Left lung (tissue), 14 donors: ENCODE measurements at places on chromosomes 2 and 18. TPM values are rescaled to one million over a fixed set of nuclear protein-coding genes. Genes with fewer than 3 reads are reported as not detected.

- DNase-seq, result no peak
- H3K4me3 ChIP-seq, result no peak overlapping the region
- H3K4me1 ChIP-seq, result no peaks in the 10 kb centered on the region
- H3K27me3 ChIP-seq, result no peaks in the 10 kb centered on the region
Measured at GRCh38 chr2:112339986-112340385, 64.6 kb downstream of the ZC3H6 start.

DNA sequence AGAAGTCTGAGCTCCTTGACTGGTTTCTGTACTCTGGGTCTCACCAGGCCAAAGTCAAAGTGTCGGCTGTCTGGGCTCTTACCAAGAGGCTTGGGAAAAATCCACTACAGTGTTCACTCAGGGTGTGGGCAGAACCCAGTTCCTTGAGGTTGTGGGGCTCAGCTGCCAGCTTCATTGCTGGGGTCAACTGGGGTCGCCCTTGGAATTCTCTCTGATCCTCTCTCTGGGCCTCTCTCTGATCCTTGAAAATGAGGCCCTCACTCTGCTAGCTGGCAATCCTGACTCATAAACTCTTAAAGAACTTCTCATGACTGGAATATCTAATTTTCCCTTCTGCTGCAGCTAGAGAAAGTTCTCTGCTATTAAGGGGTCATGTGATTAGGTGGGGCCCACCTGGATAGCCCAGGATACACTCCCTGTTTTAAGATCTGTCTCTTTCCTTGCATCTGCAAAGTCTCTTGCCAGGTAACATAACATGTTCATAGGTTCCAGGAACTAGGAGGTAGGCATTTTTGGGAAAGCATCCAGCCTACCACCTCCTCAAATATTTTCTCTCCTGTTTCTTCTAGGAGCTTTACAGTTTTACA, 66.3 kb downstream of the SP110 start:
- no peak overlapping the region for H3K27ac ChIP-seq
- H3K4me1 ChIP-seq, result no peaks in the 10 kb centered on the region
- H3K4me3 ChIP-seq, result no peak overlapping the region

DNA sequence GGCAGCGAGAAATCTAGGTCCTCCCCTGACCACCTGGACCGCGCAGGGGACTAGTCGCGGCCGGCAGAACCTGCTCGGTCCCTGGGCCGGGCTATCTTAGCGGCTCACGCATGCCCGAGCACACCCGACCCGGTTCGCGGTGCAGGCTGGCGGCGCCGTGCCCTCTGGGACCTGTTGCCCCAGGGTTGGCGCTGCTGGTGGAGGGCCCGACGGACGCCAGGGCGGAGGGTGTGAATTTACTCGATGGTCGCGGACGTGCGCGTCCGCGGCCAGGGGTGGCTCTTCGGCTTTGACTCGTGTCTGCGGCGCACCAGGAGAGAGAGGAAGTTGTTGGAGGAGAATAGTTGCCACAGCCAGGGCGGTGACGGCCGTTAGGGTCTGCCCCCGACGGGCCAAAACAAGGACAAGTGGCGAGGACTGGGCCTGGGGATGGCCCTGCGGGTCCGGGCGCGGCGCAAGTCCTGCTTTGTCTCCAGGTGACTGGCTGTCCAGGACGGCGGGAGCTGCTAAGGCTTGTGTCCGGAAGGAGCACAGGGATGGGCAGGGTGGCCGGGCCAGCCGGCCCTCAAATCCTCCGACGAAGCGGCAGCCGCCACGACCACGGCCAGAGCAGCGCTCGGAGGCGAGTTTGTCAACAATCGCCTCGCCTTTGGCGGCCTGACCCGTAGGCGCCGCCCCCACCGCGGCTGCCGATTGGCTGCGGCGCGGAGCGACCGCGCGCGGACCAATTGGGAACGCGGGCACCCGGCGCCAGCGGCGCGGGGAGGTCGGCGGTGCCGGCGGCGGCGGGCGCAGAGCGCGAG, 1.3 kb downstream of the BCL2L11 start:
- peak overlapping the region; percentile 87 for H3K27ac ChIP-seq
- peaks cover 6% of the 10 kb centered on the region for H3K27me3 ChIP-seq
- no peaks in the 10 kb centered on the region for H3K4me1 ChIP-seq
- DNase-seq, result peak; percentile 96
- H3K36me3 ChIP-seq, result peaks cover 18% of the 10 kb centered on the region

DNA sequence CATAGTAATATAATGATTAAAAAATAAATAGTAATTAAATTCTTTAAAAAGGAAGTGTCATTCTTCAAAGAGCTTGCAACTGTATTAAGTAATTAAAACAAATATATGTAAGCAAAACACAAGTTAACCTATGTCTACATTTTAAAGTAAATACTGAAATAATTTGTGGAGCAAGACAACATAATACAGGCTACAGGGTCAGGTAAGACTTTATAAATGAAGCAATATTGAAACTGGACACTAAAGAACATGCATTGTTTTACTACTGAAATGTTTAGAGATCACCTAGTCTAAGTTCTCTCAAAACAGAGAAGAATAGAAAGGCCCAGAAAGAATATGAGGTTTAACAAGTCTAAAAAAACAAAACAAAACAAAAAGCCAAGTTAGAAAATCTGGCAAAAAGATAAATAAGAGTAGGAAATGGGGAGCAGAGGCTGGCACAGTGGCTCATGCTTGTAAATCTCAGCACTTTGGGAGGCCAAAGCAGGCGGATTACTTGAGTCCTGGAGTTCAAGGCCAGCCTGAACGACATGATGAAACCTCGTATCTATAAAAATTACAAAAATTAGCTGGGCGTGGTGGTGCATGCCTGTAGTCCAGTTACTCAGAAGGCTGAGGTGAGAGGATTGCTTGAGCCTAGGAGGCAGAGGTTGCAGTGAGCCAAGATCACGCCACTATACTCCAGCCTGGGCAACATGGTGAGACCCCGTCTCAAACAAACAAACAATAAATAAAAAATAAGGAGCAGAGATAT, 34.4 kb downstream of the VPS54 start:
- H3K27ac ChIP-seq, result no peak overlapping the region
- no peak overlapping the region for H3K4me3 ChIP-seq
- DNase-seq, result no peak
- no peaks in the 10 kb centered on the region for H3K27me3 ChIP-seq
- peaks cover 14% of the 10 kb centered on the region for H3K4me1 ChIP-seq

- H3K27me3 ChIP-seq, result no peaks in the 10 kb centered on the region
- H3K36me3 ChIP-seq, result no peaks in the 10 kb centered on the region
- no peak overlapping the region for H3K27ac ChIP-seq
- H3K4me1 ChIP-seq, result no peaks in the 10 kb centered on the region
- no peak overlapping the region for H3K4me3 ChIP-seq
- DNase-seq, result no peak
Measured at GRCh38 chr2:209960045-209960444, 42.4 kb upstream of the RPE start.

DNA sequence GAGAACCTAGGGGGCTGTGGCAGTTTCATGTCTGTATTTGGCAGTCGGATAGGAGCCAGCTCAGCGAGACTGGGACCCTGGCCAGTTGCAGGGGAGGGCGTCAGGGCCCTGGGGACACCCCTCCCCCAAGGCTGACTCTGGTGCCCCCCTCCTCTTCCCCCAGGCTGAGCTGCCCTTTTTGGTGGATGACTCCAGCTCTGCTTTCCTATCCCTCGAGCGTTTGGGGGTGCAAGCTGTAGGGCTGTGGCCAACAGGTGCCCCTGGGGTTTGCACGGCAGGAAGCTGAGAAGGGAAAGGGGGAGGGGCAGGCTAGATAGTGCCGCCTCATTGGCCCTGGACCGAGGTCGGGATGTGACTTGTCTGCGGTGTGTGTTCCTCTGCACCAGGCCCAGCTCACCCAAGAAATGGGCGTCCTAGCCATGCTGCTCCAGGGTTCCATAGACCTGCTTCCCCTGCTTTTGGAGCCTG, 26.4 kb downstream of the SPEG start:
- no peaks in the 10 kb centered on the region for H3K36me3 ChIP-seq
- no peak overlapping the region for H3K4me3 ChIP-seq
- no peaks in the 10 kb centered on the region for H3K27me3 ChIP-seq

DNA sequence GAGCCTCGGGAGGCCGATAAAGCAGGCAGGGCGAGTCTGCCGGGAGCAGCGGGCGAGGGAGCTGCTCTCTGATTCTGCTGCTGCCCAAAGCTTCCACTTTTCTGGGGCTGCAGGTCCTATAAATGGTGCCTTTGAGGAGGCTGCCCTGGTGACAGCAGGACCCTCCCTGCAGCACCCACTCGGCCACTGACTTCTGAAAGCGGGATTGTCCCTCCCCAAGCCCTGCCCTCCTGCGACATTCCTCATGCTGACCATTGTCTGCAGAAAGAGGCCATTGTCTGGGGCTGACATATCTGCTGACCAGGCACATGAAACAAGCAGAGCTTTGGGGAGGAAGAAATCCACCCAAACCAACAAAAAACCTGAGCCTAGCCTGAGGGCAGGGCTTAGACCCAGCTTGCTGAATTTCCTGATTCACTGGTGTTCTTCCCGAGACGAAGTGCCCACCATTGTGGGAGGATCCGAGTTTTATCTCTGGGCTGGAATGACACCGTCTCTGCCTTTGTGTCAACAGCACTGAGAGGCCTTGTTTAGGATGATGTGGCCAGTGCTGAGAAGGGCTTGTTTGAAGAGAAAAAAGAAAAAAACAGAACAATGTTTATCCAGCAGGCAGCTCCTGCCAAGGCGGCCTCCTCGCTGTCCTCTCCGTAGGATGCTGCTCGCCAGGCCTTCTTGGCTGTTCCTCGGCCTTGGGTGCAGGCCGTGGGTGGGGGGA, 129.7 kb downstream of the MYCN start:
- peak; percentile 35 for DNase-seq
- H3K4me1 ChIP-seq, result no peaks in the 10 kb centered on the region
- no peaks in the 10 kb centered on the region for H3K27me3 ChIP-seq
- no peak overlapping the region for H3K4me3 ChIP-seq

- H3K27me3 ChIP-seq, result no peaks in the 10 kb centered on the region
- no peak overlapping the region for H3K27ac ChIP-seq
- no peaks in the 10 kb centered on the region for H3K4me1 ChIP-seq
- DNase-seq, result no peak
- H3K36me3 ChIP-seq, result no peaks in the 10 kb centered on the region
- no peak overlapping the region for H3K4me3 ChIP-seq
Measured at GRCh38 chr2:163247156-163247846, 408.7 kb upstream of the KCNH7 start.

GRCh38 chr2:7829241-7829640, 852.6 kb upstream of the ID2 start:
- H3K4me3 ChIP-seq, result no peak overlapping the region
- no peaks in the 10 kb centered on the region for H3K36me3 ChIP-seq
- no peaks in the 10 kb centered on the region for H3K4me1 ChIP-seq
- DNase-seq, result no peak
- no peaks in the 10 kb centered on the region for H3K27me3 ChIP-seq

DNA sequence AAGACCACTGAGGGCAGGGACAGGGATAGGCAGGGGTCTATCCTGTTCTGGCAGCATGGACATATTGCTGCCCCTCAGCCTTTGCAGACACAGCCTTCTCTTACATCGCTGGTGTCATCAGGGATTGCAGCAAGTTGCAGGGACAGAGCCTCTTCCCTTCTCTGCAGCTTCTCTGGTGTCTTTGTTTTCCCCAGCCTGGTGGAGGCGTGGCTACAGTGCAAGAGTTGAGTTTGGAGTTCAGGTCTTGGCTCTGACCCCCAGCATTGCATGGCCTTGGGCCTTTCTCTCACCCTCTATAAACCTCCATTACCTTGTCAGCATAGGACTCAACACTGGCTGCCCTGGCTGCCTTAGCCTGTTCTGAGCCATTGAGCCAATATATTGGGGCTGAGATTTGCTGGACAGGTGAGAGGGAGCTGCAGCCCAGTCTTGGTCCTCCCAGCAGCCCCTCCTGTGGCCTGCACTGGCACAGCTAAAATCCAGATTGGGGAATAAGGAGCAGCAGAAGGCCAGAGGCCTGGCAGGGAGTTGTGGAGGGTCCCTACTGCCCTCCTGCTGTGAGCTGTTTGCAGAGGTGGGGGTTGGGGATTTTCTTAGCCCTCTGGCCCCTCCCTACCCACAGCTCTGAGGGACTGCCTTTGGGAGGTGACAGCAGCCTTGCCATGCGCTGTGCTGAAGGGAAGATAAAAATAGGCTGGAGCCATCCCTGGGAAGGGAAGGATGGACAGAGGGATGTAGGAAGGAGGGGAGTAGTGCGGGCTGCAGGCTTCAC, 22.8 kb downstream of the EHD3 start:
- no peak overlapping the region for H3K27ac ChIP-seq
- no peaks in the 10 kb centered on the region for H3K27me3 ChIP-seq
- no peaks in the 10 kb centered on the region for H3K36me3 ChIP-seq
- H3K4me3 ChIP-seq, result no peak overlapping the region
- DNase-seq, result no peak
- H3K4me1 ChIP-seq, result no peaks in the 10 kb centered on the region

DNA sequence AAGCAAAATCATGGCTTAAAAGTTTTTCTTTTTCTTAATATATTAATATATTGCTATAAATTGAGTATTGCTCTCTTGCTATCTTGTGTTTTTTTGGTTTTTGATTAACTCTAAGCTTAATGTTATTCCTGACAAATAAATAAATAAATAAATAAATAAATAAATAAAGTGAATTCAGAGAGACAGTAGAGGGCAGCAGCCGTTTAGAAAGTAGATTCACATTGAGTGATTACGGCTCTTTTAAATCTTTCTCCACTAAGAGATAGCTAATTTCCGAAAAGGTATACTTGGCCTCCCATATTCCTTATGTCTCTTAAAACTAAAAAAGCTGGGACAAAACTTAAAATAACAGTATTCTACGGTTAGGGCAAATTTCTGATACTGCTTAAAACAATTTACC, 34.3 kb downstream of the MSH2 start:
- no peak overlapping the region for H3K27ac ChIP-seq
- H3K4me3 ChIP-seq, result no peak overlapping the region
- peak; percentile 33 for DNase-seq

DNA sequence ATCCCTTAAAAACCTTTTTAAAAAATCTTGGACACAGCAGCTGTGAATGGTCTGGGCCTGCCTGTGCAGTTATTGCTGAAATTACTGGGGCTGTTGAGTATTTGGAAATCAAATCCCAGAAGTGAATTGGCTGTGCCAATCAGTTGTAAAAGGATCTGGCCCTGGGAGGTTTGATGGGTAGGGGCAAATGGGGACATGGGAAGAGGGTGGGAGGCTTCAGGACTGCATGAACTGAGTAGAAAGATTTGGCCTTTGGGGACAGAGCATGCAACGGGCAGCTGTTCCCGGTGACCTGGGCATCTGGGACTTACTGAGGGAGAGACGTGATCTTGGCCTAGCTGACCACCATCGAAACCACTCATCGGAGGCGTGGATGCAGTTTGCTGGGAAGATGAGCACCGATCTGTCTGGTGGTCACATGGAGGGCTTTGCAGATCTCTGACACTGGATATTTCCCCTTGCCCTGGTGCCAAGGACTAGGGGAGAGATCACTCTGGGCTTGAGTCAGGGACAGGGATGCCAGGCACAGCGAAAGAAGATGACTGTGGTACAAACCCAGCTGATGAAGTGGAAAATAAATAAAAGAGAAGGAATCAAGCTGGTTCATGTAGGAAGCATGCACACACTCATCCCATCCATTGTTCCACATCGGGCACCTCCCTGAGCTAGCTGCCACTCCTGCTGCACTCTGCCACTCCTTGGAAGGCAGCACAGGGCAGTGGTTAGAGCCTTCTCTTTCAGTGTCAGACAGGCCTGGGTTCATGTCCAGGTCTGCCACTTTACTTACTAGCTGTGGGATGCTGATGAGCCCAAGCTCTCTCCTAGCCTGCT, 58.4 kb downstream of the SEMA4F start:
- no peaks in the 10 kb centered on the region for H3K27me3 ChIP-seq
- H3K27ac ChIP-seq, result no peak overlapping the region
- no peak overlapping the region for H3K4me3 ChIP-seq
- no peaks in the 10 kb centered on the region for H3K4me1 ChIP-seq
- H3K36me3 ChIP-seq, result no peaks in the 10 kb centered on the region

Gene EVX2
- total RNA-seq, result not detected

Gene LINC00305
- 1.0 TPM for total RNA-seq

Gene RBKS
- total RNA-seq, result 2.3 TPM

Gene EFR3B
- total RNA-seq, result 2.4 TPM

Gene NOTO
- not detected for total RNA-seq

Gene ACP1
- 76.5 TPM for total RNA-seq

Gene CCDC102B
- total RNA-seq, result 78.3 TPM

Gene DAW1
- total RNA-seq, result 7.7 TPM

Gene ANKRD30B
- not detected for total RNA-seq
